ENCODE measurements at places on chromosomes 12 and 14. TPM values are rescaled to one million over a fixed set of nuclear protein-coding genes. Genes with fewer than 3 reads are reported as not detected.

DNA sequence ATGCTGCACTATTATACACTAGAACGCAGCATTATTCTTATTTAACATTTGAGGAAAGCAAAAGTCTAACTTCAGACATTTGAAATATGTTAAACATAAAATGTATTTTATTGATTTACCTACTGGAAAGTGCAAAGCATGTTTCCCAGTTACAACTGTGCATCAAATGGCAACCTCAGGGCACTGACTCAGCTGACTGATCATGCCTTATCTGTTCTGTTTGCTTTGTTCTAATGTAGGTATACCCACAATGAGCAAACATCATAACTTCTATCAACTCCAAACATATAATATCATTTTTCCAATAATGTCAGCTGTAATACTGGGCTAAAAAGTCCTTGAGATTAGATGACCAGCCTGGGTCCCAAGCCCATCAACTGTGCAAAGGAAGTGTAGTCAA is 431.0 kb downstream of the FOXG1 start:
- no peaks in the 10 kb centered on the region for H3K27me3 ChIP-seq
- no peak overlapping the region for H3K4me3 ChIP-seq
- no peak overlapping the region for H3K27ac ChIP-seq

Gene TMTC1
- 71.8 TPM for total RNA-seq

Gene FAM90A1
- not detected for total RNA-seq

DNA sequence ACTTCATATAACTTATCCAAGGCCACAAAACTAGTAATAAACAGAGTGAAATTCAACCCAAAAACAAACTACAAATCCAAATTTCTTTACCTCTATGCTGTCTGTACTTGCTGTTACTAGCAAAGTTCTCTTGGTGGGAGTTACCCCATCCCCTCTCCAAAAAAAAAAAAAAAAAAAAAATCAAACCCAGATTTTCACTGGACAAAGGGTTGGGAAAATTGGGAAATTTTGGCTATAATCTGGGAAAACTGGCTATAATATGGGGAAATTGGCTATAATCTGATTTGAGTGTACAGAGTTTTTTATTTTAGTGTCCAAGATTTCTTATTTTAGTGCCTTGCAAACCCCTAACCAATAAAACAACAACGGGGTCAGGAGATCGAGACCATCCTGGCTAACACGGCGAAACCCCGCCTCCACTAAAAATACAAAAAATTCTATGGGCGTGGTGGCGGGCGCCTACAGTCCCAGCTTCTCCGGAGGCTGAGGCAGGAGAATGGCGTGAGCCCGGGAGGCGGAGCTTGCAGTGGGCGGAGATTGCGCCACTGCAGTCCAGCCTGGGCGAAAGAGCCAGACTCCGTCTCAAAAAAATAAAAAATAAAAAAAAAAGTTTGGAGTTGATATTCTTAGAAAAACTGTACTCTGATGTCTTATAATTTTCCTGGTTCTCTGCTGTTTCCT is 148.4 kb downstream of the CHST11 start:
- DNase-seq, result no peak
- no peaks in the 10 kb centered on the region for H3K36me3 ChIP-seq
- H3K4me3 ChIP-seq, result no peak overlapping the region
- peaks cover 13% of the 10 kb centered on the region for H3K4me1 ChIP-seq

DNA sequence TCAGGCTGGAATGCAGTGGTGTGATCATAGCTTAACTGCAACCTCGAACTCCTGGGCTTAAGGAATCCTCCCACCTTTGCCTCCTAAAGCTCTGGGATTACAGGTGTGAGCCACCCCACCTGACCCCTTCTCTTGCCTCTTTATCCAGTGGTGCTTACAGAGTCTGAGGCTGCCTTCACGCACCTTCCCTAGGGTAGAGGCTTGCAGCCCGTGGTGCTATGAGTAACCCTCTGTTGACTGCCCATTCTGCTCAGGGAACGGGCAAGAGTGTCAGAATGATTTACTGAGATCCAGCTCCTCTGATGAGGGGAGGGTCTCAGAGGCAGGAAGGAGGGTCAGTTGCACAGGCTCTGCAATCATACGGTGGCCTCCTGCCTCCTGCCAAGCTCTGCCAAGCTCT is 125.1 kb upstream of the TBX3 start:
- no peak overlapping the region for H3K4me3 ChIP-seq
- H3K27ac ChIP-seq, result no peak overlapping the region

DNA sequence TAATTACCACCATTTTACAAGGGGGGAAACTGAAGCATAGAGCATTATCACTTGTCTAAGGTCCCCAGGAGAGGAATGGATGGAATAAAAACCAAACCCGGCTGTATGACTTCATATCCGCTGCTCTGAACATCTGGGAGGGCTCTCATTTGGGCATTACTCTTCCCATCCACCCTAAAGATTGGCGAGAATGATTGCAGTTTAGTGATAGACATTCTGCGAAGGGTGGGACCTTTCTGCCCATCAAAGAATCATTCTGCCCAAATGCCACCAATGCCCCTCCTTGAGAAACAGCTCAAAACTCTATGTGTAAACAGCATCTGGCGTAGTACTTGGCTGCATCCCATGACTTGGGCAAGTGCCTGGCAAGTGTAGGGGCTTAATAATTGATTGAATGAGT is 11.6 kb downstream of the CHST11 start:
- no peak overlapping the region for H3K27ac ChIP-seq
- DNase-seq, result no peak
- peaks cover 14% of the 10 kb centered on the region for H3K4me1 ChIP-seq
- H3K4me3 ChIP-seq, result no peak overlapping the region
- no peaks in the 10 kb centered on the region for H3K27me3 ChIP-seq
- no peaks in the 10 kb centered on the region for H3K36me3 ChIP-seq

DNA sequence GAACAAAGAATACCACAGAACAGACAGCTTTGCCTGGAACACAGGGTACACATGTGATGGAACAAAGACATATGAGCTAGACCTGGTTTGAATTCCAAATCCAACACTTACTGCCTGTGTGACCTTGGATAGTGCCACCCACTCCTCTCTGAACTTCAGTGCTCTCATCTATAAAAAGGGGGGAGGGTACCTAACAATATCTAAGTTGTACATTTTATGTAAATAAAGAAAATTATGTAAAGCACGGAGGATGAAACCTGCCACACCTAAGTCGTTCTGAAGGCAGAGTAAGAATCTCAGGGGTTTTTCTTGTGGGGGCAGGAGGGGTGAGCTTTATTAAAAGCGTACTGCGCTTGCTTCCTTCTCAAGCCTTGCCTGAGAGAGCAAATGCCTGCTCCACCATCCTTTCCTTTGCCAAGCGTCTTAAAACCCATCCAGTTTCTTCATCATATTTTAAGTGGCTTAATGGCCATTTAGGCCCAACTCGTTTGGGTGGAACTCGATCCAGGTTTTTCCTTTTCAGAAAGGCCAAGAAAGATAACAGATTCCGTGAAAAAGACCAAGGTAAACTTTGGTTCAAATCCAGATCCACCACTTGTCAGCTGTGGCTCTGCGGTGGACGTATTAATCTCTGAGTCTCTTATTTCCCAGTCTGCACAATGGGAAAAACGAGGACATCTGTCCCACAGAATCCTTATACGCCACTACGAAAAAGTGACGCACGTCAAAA is 946 bp downstream of the DDX24 start:
- H3K36me3 ChIP-seq, result peaks cover 7% of the 10 kb centered on the region
- DNase-seq, result no peak
- no peaks in the 10 kb centered on the region for H3K27me3 ChIP-seq
- peak overlapping the region; percentile 90 for H3K4me3 ChIP-seq
- H3K4me1 ChIP-seq, result peaks cover 54% of the 10 kb centered on the region

Gene PLEKHD1
- not detected for total RNA-seq

DNA sequence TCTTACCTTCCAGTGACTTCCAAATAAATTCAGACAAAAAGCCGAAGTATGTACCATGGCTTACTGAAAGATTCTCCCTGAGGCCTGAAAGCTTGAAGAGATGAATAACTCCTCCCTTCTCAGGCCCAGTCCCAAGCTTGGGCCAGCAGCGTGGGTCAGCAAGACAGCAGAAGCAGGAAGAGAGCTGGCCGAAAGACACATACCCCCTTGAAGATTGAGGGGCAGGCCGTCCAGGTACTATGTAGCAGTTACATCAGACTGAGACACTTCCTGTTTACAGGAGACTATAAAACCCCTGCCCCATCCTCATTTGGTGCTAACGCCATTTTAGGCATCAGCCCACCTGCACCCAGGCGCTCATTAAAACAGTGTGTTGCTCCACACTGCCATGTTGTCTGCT is 15.0 kb downstream of the NDUFA12 start:
- H3K27me3 ChIP-seq, result no peaks in the 10 kb centered on the region
- H3K4me1 ChIP-seq, result no peaks in the 10 kb centered on the region
- H3K36me3 ChIP-seq, result peaks cover 21% of the 10 kb centered on the region
- H3K27ac ChIP-seq, result no peak overlapping the region

- no peak overlapping the region for H3K4me3 ChIP-seq
- DNase-seq, result no peak
- H3K27me3 ChIP-seq, result no peaks in the 10 kb centered on the region
- H3K27ac ChIP-seq, result no peak overlapping the region
- peaks cover 13% of the 10 kb centered on the region for H3K4me1 ChIP-seq
These were observed 82.7 kb downstream of the ADCK1 start for GRCh38 chr14:77882636-77883035.

DNA sequence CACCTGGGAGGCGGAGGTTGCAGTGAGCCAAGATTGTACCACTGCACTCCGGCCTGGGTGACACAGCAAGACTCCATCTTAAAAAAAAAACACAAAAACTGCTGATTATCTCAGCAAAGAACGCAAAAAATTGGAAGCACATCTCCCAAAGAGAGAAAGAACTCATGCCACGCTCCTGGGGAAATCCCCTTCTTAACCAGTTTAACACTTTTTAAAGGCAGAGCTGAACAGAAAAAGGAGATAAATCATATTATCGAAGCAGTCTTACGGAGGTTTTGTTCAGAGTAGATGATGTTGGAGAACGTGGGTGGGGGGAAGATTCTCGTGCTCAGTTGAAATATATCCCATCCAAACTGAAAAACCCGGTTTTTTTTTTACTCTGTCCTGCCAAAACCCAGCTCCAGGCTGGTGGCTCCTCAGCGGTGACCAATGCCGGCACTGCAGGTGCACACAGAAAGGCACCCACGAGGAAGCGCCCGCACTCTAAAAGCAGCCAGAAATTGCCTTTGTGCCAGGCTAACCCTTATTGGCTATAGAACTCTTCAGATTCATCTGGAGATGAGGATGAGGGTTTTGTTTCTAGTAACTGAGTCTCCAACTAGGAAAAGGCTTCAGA is 100.2 kb upstream of the PARP11 start:
- H3K4me1 ChIP-seq, result no peaks in the 10 kb centered on the region
- no peak overlapping the region for H3K4me3 ChIP-seq
- H3K27ac ChIP-seq, result no peak overlapping the region
- no peaks in the 10 kb centered on the region for H3K27me3 ChIP-seq

GRCh38 chr12:67520606-67521005 is 127.9 kb upstream of the DYRK2 start:
- no peaks in the 10 kb centered on the region for H3K27me3 ChIP-seq
- no peak for DNase-seq
- no peaks in the 10 kb centered on the region for H3K36me3 ChIP-seq
- no peak overlapping the region for H3K4me3 ChIP-seq
- no peak overlapping the region for H3K27ac ChIP-seq

GRCh38 chr14:105499256-105500035 is 8.4 kb downstream of the TEDC1 start:
- H3K27ac ChIP-seq, result peak overlapping the region; percentile 50
- no peaks in the 10 kb centered on the region for H3K4me1 ChIP-seq
- no peaks in the 10 kb centered on the region for H3K27me3 ChIP-seq
- peak; percentile 73 for DNase-seq
- no peaks in the 10 kb centered on the region for H3K36me3 ChIP-seq

- H3K36me3 ChIP-seq, result no peaks in the 10 kb centered on the region
- no peak overlapping the region for H3K4me3 ChIP-seq
- H3K27me3 ChIP-seq, result no peaks in the 10 kb centered on the region
- no peak overlapping the region for H3K27ac ChIP-seq
- peaks cover 67% of the 10 kb centered on the region for H3K4me1 ChIP-seq
- no peak for DNase-seq
These were observed 3.1 kb downstream of the TMBIM6 start for GRCh38 chr12:49744363-49744885.

- H3K27me3 ChIP-seq, result no peaks in the 10 kb centered on the region
- peak; percentile 66 for DNase-seq
- peak overlapping the region; percentile 89 for H3K27ac ChIP-seq
- H3K4me3 ChIP-seq, result no peak overlapping the region
- no peaks in the 10 kb centered on the region for H3K36me3 ChIP-seq
These were observed 2.2 kb upstream of the EP400 start for GRCh38 chr12:131947482-131948027.

DNA sequence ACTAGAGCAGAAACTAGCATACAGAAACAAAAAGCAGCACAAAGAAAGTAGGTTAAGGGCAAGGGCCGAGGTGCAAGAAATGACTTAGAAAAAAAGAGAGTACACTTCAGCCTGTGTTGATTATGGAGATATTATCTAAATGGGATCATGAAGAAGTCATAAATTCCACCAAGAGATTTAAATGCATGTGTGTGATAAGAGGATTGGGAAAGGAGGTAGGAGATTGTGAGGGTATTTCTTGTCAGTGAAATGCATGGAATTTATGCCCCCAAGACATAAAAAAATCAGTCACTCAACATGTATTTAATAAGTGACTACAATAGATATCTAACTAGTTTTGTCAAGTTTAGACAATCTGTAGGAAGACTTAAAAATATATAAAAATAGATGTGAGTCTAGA is 976.2 kb upstream of the LRFN5 start:
- H3K27me3 ChIP-seq, result no peaks in the 10 kb centered on the region
- no peaks in the 10 kb centered on the region for H3K4me1 ChIP-seq
- H3K4me3 ChIP-seq, result no peak overlapping the region
- no peaks in the 10 kb centered on the region for H3K36me3 ChIP-seq

Gene TPPP2
- not detected for total RNA-seq

DNA sequence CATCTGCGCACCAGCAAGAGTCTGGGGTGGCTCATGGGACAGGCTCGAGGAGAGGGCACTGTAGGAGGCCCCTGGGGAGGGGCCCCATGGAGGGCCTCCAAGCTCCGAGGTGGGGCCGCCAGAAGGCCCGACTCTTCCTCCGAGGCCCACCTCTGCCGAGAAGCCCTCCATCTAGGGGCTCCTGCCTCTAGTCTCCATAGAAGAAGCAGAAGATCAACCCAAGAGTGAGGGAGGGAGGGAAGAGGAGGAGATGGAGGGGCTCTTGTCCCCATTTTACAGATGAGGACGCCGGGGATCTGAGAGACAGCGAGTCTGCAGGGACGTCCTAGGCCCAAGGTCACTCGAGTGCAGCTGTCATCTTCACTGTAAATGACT is 41.2 kb downstream of the DIO3 start:
- H3K27me3 ChIP-seq, result peaks cover 7% of the 10 kb centered on the region
- H3K27ac ChIP-seq, result no peak overlapping the region
- DNase-seq, result no peak
- H3K4me1 ChIP-seq, result no peaks in the 10 kb centered on the region
- H3K4me3 ChIP-seq, result no peak overlapping the region

- H3K4me3 ChIP-seq, result no peak overlapping the region
- no peak for DNase-seq
- H3K27ac ChIP-seq, result no peak overlapping the region
- H3K4me1 ChIP-seq, result no peaks in the 10 kb centered on the region
- no peaks in the 10 kb centered on the region for H3K36me3 ChIP-seq
These were observed 18.8 kb upstream of the KRT78 start for GRCh38 chr12:52867642-52868041.

- no peaks in the 10 kb centered on the region for H3K27me3 ChIP-seq
- no peak overlapping the region for H3K27ac ChIP-seq
- H3K4me1 ChIP-seq, result no peaks in the 10 kb centered on the region
- no peak for DNase-seq
- H3K4me3 ChIP-seq, result no peak overlapping the region
These were observed 47.2 kb downstream of the PUS7L start for GRCh38 chr12:43711348-43711747.

Data from sigmoid colon (tissue), 7 donors.